NCI-H82 (cell line): ENCODE measurements at places on chromosomes 4 and X.

- no peak for DNase-seq
Measured at GRCh38 chr4:44351069-44351468, 97.5 kb downstream of the KCTD8 start.

- peak; percentile 97 for DNase-seq
Measured at GRCh38 chrX:118271775-118272174, 74.1 kb upstream of the WDR44 start.

DNA sequence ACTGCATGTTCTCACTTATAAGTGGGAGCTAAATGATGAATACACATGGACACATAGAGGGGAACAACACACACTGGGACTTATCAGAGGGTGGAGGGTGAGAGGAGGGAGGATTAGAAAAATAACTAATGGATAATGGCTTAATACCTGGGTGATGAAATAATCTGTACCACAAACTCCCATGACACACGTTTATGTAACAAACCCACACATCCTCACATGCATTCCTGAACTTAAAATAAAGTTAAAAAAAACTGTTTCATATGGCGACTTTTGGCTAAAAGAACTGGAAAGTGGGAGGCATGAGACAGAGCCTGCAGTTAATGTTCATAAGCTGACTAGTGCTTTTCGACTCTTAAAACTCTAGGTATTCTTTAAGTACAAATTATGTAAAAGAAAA, 98.9 kb upstream of the NPFFR2 start:
- no peak for DNase-seq

GRCh38 chr4:118865091-118865708, 23.5 kb upstream of the SYNPO2 start:
- peak; percentile 73 for DNase-seq

- DNase-seq, result no peak
Measured at GRCh38 chrX:150887906-150888465, 10.5 kb downstream of the CD99L2 start.

- no peak for DNase-seq
Measured at GRCh38 chr4:5708449-5709206, at the start of gene EVC2. EVC2 (minus strand) TSS chr4:5708559; CDS start chr4:5708513, 46 bp downstream.

GRCh38 chr4:13399257-13399656, 84.9 kb downstream of the RAB28 start:
- no peak for DNase-seq

DNA sequence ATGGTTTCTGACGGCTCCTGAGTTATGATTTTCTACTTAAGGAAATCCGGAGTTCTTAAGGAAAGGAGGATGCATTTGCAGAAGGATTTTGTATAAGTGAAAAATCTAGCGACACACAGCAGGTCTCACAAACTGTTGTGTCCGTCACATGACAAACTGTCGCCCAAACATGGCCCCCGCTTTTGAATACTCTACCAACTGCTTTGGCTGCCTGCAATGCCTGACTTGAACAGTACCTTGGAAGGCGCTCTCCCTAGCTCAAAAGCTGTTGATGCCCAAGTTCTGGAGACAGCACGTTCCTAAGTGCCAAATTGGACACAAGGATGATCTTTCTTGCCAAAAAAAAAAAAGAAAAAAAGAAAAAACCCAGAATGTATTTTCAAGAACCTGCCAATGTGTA, 103.2 kb downstream of the ENPP6 start:
- DNase-seq, result no peak

DNA sequence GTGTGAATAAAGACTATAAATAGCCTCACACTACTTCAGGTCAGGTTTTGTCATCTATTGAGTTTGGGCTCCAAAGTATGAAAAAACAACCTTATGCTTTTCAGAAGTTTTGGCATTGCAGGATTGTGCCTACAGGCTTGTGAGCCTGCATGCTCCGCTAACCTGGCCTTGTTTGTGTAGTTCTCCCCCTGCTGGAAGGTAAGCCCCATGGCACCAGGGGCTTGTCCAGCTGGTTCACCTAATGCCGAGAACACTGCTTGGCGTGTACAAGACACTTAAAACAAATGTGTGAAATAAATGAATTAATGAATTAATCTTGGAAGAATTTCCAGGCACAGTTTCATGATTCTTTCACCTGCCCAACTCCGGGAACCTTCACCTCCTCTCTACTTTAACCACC, 1.8 kb upstream of the HSD17B10 start:
- peak; percentile 84 for DNase-seq
